ENCODE measurements at places on chromosomes 3 and 15. TPM values are rescaled to one million over a fixed set of nuclear protein-coding genes. Genes with fewer than 3 reads are reported as not detected.

The ATP2C1 gene
- 47.1 TPM for total RNA-seq

DNA sequence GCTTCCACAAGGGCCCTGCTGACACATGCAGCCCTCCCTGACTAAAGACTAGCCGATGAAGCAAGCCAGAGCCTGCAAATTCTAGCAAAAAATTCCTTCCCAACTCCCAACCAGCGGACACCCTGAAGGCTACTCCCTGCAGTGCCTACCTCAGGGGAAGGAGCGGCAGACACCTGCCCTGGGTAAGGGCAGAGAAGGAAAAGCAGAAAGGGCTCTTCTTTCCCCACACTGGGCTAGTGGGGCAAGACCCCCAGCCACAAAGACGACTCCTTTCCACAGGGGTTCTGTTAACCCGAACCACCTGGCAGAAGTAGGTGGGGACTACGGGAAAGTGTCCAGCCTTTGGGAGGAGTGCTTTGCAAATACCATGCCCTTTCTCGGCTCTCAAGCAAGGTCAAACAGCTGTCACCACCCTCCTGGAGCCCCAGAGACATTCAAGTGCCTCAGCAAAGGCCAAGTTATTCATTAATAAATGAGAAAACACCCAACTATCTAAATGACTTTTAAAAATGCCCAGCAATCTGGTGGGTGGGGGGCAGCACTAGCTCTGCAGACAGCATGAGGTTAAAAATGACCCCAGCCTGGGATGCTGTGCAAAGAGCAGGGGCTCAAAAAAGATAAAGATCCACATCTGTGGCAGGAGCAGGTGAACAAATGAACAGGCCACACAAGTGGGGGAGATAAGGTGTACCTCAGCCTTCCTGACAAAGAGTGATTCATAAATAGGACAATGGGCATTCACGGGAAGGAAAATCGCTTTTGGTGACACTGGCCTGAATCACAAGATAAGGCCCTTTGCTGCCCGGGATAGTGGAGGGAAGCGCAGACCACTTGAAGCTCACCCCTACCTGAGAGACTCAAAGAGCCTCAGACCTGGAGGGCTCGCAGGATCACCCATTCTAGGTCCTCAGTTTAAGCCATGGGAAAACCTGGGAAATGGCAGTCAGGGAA, 33.0 kb downstream of the CCDC12 start:
- peak; percentile 56 for DNase-seq

The IL17RD gene
- total RNA-seq: 22.9 TPM

- no peak for DNase-seq
Observed at GRCh38 chr3:125033135-125033534, 22.7 kb downstream of the HEG1 start.

DNA sequence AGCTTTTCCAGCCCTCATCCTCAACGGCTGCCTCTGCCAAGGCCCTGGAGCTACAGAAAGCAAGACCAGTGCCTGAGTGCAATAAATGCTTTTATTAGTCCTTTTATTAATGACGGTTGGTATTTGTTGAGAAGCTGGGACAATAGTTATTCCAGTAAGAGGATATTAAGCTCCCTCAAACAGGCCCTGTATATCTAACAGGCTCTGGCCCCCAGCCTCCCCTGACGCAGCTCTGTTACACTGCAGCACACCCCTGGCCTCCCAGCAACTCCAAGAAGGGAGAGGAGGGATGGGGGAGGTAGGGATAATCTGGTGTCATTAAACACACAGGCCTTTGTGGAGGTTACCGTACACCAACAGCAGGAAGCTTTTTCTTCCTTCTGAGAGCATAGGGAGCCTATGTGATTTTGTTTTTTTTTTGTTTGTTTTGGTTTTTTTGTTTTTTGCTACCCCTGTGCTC, 30.8 kb upstream of the MAGEF1 start:
- DNase-seq: peak; percentile 72

The CX3CR1 gene
- 1.9 TPM for total RNA-seq

GRCh38 chr3:43432462-43432861, 146.1 kb downstream of the SNRK start:
- no peak for DNase-seq

DNA sequence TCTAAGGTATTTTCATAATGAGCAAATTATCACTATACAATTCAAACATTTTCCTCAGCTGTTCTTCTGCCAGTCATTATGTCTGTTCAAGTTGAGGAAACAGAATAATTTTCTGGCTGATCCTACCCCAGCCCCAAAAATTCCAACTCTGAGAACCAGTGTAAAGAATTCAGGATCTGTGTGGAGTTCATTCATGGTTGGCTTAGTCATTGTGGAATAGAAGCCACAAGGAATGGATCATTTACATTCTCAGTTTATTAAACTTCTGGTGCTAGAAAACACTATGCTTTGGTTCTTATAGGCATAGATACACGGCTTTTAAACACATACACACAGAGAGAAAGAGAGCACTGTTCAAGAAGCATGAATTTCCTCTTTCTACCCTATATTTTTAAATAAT, 134.6 kb downstream of the CMSS1 start:
- no peak for DNase-seq

The NPAP1 gene
- total RNA-seq: not detected

GRCh38 chr3:115523458-115523857, 99.9 kb upstream of the GAP43 start:
- no peak for DNase-seq

- no peak for DNase-seq
Observed at GRCh38 chr15:35166730-35167359, 81.8 kb upstream of the NANOGP8 start.

The RAB6B gene
- total RNA-seq: 6.9 TPM

The KBTBD13 gene
- 0.57 TPM for total RNA-seq

DNA sequence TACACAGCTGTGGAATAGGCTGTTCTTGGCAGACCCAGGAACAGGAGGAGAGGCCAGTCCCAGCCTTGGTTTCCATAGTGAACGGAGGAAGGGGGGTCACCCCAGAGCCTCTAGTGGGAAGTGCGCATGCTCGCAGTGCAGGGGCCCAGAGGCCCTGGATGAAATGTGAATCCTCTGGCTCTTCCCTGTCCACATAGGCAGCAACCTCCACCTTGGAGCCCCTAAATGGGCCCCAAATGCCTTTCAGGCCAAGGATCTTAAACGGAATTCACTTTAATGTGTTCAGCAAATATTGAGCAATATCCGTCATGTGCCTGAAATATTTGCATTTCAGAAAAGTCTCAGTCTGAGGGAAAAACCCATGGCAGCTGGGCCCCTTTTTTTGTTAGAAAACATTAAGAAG, 3.3 kb upstream of the NDN start:
- no peak for DNase-seq
